Heart right ventricle (tissue), 16 donors: ENCODE measurements at places on chromosomes 6 and 20.

DNA sequence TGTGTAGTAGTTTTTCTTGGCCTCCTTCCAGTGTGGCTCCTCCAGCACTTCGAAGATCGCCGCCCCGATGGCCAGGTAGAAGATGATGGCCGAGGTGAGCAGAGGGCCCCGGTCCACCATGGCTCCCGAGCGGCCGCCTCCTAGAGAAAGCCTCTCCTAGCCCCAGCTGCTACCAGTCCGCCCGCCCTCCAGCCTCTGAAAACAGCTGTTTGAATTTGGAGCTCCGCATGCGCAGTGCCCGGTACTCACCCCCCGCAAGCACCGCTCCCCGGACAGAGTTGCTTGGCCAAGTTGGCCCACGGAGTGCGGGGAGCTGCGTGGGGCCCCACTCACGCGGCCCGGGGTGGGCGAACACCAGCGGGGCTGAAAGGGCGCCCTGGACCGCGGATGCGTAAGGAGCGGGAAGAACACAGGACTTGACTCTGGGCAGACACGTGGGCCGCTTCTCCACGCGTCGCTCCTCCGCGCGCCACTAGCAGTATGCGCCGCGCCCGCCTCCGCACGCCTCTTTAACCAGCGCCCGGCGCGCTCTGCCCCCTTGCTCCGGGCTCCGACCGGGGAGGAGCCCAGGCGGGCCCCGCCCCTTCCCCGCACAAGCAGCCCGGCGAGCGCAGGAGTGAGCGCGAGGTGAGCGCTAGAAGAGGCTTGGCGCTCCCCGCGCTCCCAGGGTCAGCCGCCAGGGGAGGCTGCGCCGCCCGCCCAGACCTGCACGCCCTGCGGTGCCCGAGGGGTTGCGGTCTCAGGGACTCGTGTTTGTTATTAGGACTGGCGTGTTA is at the start of gene KCNK5:
KCNK5 (minus strand) TSS at position 484 of the 776 bp plus-strand sequence; CDS start at position 120, 364 bp downstream.
- DNase-seq = peak; percentile 67

DNA sequence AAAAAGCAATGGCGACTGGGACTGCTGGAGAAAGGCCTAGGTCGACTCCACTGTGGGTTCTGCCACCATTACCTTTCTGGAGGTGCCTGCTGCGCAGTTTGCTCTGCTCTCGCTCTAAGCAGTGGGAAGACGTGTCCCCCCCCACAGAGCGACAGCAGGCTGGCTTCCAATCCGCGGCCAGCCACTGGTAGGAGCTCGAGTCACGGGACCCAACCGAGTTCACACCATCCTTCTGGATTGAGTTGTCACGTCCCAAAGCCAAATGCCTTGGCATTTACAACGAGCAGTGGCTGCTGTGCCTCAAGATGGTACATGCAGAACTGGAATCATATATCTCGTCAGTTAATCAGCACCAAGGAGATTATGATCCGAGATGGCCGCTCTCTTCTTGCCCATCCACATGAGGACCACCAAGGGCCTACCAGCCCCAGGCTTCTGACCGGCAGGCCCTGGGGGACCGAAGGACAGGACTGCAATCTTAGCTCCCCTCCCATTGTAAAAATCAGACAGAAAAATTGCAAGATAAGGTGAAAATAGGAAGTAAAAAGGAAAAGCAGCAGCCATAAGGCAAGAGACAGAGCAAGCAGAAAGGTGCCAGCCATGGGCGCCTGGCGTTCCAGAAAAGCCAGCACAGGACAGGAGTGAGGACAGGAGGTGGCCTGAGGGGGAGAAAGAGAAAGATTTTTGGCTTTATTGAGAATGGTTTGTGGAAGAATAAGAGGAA is 74.4 kb downstream of the TRAM2 start:
- no peak for DNase-seq

GRCh38 chr6:5178806-5179205 is 81.9 kb downstream of the LYRM4 start:
- DNase-seq = no peak

GRCh38 chr20:60116128-60116909 is 158.1 kb downstream of the CDH26 start:
- DNase-seq = no peak

DNA sequence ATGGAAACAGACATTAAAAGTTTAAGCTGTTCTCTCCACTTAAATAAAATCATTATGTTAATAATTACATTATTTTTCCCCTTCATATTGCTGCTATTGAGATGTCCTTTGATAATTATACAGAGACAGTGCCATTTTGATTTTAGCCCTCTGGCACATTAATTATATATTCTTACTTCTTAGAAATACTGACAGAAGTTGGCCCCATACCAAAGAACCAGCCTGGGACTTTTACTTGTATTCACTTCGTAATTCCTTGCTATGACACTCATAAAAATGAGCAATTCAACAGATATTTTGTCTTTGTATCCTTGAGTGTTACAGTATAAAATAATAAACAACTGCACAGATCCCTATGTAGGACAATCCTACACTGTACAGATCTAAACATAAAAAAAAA is 743.7 kb downstream of the TBC1D32 start:
- no peak for DNase-seq

- DNase-seq = no peak
Measured at GRCh38 chr6:89298680-89299465, 16.2 kb downstream of the GABRR2 start.

DNA sequence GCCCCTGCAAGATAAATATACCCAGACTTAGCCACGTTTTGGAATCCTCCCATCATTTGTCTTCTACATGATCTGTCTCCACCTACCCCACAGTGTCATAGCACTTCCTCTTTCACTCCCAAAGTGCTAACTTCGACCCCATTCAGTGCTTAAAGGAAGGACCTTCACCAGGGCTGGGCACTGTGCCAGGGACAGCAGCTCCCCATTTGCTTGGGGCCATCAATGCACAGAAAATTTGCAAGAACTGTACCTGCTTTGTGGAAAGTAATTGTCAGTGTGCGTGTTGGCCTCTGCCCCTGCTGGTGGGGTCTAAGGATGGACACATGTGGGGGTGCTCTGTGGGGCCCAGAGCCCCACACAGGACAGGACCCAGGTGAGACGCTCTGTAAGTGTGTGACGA is 5.2 kb upstream of the BPIFA2 start:
- no peak for DNase-seq

DNA sequence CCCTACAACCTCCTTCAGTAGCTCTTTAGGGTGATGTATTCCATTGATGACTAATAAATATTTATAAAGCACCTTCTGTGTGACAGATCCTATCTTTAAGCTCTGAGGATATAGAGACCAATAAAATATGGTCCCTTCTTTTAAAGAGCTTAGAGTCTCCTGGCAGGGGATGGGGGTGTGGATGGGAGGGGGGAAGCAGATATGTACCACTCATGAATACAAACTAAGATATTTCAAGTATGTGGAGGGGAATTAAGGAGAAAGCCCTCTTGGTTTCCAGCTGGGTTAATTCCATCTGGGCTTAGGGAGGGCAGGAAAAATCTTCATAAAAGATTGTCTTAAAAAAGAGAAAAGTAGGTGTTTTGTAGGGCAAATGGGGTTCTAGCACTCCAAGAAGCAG is 21.6 kb upstream of the FBXO9 start:
- DNase-seq = no peak

DNA sequence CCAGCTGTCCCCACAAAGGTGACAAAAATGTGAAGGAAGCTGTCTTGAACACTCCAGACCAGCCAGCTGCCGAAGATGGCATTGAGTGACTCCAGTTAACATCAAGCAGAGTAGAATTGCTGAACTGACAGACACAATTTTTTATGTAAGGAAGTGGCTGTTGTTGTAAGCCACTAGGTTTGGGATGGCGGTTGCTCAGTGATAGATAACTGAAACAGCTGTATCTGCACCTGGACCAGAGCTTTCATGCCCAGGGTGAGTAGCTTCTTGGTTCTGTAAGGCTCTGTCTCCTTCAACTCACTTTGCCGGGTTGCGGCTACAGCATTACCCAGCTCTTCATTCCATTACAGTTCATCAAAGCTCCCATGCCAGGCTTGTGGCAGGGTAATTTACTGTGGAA is 49.7 kb upstream of the DDR1 start:
- no peak for DNase-seq

DNA sequence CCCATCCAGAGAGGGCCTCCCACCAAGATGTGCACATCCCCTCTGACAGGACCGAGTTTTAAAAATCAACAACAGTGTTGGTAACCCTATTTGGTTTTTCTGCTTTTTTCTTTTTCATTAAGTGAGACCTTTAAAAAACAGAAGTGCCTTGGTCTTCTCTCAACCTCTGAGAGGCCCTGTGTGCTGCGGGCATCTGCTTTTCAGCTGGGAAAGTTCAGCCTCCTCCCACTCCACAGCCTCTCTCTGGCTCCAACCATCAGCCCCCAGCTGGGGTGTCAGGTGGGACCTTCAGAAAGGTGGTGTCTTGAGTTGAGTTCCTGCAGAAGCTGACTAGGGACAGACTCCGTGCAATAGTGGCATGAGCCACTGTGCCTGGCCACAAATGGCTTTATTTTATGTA is 64.6 kb upstream of the ZMYND8 start:
- DNase-seq = no peak

DNA sequence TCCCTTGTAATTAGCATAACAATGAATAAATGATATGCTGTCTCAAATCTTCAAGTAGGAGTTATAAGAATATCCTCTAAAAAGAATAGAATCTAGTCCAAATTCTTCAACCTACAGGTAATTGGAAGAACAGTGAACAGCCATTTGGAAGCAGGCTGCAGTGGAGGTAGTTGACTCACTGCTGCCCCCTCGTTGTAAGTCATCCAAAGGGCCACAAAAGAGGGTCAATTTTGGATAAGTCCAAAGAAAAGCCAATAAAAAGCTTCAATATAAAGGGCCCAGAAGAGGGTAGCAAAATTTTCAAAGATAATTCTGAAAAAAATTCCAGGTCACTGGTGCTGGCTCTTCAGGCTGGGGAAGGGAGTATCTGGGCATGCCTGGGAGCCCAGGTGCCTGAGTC is 60.8 kb upstream of the SSTR4 start:
- no peak for DNase-seq

DNA sequence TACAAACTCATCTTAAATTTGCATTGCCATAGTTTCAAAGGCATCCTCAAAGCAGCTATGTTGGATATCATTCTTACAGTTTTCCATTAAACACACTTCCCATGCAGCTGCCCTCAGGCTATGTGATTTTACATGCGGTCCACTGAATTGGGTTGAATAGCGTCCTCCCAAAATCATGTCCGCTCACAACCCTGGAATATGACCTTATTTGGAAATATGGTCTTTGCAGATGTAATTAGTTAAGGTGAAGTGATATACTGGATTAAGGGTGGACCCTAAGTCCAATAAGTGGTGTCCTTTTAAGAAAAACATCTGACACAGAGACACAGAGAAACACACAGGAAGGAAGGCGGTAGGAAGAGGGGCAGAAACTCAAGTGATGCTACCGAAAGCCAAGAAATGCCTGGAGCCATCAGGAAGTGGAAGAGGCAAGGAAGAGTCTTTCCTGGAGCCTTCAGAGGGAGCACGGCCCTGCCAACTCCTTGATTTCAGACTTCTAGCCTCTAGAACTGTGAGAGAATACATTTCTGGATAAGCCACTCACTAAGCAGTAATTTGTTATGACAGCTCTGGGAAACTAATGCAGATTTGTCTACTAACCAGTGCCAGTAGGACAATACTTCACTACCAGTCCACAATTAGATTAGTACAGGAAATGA is 42.7 kb upstream of the NHSL1 start:
- DNase-seq = no peak

- no peak for DNase-seq
Measured at GRCh38 chr6:25218346-25218745, 60.8 kb upstream of the CARMIL1 start.

- DNase-seq = no peak
Measured at GRCh38 chr20:21052241-21052640, 53.9 kb downstream of the LINC00237 start.

DNA sequence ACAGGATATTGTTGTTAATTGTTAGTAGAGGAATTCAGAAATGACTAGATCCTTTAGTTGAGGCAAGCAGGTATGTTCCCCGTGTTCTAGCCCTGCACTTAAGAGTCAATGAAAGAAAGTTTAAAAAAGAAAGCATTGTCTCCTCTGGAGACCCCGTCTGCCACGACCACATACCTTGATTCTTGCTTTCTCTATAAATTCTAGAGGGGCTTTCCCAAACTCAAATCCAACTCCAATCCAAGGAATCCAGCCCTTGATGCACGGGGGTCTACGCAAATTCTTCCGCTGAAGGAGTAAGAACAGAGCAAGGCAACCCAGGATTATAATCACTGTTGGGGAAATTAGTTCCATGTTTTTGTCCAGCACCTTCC is 401 bp downstream of the CYP39A1 start:
- no peak for DNase-seq

DNA sequence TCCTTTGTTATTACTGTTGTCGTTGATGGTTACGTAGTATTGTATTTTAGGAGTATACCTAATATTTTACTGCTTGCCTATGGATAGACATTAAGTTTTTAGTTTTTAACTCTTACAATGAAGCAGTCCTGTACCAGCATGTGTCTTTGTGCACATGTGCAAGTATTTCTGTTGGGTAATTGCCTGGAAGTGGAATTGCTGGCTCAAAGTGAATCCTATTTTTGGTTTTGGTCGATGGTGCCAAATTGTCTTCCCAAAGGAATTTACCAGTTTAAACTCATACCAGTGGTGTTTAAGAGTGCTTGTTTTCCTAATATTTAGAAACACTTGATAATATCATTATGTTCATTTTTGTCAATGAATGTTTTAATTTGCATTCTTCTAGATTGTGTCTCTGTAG is 75.5 kb downstream of the ANKS1A start:
- peak; percentile 61 for DNase-seq

- DNase-seq = no peak
Measured at GRCh38 chr20:38504368-38505090, 31.9 kb downstream of the RALGAPB start.

DNA sequence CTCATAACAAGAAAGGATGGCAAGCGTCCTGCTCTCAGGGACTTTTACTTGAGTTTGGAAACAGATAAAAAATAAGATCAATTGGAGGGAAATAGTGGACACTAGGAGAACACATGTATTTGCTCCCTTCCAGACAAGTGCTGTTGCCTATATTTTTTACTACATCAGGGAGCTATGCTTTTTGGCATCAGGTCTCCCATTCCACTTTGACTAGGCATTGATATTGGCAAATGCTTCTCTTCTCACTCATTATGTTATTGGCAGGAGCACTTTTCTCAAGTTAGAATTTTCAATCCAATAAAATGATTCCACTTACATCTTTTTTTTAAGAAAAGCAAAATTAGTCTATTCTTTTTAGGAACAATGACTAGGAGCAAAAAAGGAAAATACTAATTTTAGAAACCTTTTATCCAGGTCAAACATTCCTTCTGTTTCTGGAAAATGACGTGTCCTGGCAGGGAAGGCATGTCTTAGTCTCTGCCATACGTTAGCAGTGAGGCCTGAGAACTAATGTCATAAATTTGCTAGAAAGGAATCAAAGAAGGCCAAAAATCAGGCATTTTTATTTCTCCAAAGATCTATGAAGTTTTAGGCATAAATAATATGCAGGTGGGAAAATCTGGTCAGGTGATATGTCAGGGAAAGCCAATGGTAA is 21.4 kb downstream of the BCAS1 start:
- no peak for DNase-seq

- DNase-seq = no peak
Measured at GRCh38 chr6:35089935-35090505, 51.1 kb downstream of the TCP11 start.
